NCI-H1105 (cell line): ENCODE measurements at places on chromosomes 11 and 22.

DNA sequence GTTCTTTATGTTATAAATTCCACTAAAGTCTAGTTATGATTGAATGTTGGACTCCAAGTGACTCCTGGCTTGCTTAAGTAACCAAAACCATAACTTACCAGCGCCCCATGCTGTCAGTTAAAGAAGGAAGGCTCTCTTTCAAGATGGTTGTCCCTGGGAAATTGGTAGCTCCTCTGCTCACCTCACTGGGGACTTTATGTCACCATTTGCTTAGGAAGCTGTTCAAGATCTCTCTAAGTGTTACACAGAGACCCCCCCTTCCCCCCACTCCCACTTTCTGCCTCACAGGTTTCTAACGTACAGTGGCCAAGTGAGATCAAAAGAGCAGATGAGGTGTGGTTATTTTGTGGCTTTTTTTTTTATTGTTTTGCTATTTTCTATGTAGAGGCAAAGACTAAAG is 301.8 kb downstream of the AASDHPPT start:
- no peak for DNase-seq

DNA sequence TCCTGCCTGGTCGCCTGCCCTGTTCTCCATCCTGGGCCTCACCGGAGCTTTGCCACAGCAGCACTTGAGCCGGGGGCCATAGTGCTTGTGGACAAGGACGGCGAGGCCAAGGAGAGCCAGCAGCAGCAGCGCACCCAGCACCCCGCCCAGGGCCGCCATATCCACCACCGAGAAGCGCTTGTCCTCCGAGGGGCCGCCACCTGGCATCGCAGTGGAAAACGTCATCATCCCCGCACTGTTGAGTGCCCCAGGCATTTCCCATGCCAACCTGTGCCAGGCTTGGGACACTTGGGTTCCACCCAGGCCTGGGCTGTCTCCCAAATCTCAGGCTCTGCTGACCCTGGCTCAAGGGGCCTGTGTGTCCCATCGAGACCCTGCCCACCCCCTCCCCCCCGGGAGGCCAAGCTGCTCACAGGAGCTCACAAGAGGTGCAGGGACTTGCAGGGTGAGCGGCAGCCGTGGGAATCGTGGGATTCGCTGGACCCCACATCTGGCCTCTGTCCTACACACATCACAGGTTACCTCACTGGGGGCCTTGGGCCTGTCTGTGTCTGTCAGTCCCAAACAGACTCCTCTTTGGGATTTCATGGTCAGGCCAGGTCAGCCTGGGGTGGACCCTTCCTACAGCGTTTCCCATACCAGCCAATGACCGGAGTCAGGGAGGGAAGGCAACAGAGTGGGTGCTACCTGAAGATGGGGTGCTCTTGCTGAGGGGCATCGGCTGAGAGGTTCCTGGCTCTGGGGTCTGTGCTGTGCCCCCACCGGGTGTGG is 2.3 kb upstream of the IRF7 start:
- no peak for DNase-seq

GRCh38 chr11:118258410-118258809 is 5.7 kb downstream of the MPZL2 start:
- DNase-seq = no peak

- DNase-seq = no peak
These were observed 563.4 kb upstream of the CCDC179 start for GRCh38 chr11:23423656-23424055.

DNA sequence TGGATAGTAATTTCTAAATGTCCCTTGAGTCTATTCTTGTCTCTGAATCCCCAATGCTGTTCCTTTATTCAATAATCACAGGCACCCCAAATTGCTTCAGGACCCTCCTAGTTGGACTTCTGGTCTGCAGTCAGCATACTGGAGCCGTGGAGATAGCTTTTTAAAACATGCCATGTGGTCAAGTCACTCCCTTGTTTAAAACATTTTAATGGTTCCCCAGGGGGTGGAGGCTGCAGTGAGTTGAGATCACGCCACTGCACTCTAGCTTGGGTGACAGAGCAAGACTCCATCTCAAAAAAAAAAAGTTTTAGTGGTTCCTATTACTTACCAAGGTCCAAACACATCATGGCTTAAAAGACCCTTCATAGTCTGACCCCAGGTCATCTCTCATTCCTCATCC is 220.3 kb downstream of the ADAMTS15 start:
- no peak for DNase-seq

GRCh38 chr22:39932918-39933649 is 27.1 kb upstream of the TMA7B start:
- DNase-seq = no peak

DNA sequence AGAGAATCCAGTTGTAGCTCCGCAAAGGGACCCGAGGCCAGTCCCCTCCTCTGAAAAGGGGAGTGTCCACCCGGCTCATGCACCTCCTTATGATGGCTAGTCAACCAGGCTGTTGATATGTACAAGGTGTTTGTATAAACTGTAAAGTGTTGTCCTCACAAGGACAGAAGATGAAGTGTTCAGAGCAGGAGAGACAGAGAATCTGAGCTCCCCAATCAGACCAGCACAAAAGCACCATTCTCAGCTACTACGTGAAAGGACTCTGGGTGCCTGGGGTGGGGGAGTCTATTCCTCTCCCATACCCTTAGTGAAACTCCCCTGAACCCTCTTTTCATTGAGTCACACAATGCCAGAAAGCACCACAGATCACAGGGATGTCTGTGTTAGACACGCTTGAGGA is 49.4 kb downstream of the MN1 start:
- no peak for DNase-seq
